Forelimb muscle (tissue), 1 donor: ENCODE measurements at places on chromosomes 2 and 18. TPM values are rescaled to one million over a fixed set of nuclear protein-coding genes. Genes with fewer than 3 reads are reported as not detected.

DDX18 gene
- 50.5 TPM for polyA plus RNA-seq

ZCCHC2 gene
- polyA plus RNA-seq = 8.7 TPM

ZNF236 gene
- 5.9 TPM for polyA plus RNA-seq

ANKRD30B gene
- polyA plus RNA-seq = 0.06 TPM

FLACC1 gene
- 1.4 TPM for polyA plus RNA-seq

ITGB6 gene
- 47.9 TPM for polyA plus RNA-seq

DSC3 gene
- polyA plus RNA-seq = 0.34 TPM

SNTG2 gene
- 0.46 TPM for polyA plus RNA-seq

ERBB4 gene
- polyA plus RNA-seq = 8.8 TPM

IL36B gene
- polyA plus RNA-seq = not detected

TIMM21 gene
- polyA plus RNA-seq = 48.2 TPM

TWIST2 gene
- 5.5 TPM for polyA plus RNA-seq
